ENCODE measurements at places on chromosomes 5 and 9.

DNA sequence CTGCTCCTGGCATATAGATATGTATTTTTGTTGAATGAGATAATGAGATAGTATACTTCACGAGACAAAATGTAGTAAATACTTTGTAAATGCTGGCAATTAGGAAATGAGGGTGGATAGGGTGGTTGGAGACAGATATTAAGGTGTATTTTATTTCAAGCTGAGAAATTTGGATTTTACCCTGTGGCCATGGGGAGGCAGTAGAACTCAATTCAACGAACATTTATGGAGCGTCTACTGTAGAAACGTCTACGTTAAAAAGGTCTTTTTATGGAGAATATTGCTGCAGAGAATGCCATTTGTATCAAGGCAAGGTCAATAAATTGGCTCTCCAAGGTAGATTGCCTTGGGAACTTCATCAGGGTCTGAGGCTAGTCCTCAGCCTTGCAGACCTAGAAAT is 21.5 kb upstream of the RALGPS1 start:
- DNase-seq, result no peak

DNA sequence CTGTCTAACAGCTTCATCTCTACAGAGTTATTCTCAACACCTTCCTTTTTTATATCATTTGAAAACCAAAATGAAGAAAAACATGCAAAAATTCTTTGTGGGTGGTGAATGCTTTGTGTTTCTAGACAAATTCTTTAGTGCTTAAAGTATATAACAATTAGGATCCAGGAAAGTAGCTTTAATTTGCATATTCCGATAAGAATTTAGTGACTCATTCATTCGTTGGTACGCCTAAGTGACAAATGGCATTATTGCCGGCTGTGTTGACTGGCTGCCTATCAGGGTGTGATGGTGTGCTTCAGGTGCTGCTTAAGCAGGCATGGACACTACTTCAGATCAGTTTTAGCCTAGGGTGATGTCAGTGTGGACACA is 35.2 kb downstream of the LMNB1 start:
- no peak for DNase-seq

DNA sequence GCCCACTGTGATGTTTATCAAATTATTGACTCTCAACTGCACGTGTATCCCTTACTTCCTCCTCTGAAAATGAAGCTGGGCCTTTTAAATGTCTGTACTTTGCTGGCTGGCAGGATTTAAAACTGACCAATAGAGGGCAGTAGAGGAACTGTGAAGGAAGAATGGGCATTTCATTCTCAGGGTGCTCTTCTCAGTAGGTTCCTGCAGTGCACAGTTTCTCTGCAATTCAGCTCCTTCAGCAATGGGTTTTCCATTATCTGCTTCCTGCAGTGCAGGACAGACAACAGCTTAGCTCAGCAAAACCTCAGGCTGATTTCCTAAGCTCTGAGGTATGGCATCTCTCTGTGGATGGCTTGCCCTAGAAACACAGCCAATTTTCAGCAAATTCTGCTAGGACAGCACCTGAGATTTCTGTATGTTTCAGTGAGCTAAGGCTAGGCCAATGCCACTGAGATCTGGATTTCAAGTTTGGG is 298.4 kb upstream of the PRDM9 start:
- no peak for DNase-seq

DNA sequence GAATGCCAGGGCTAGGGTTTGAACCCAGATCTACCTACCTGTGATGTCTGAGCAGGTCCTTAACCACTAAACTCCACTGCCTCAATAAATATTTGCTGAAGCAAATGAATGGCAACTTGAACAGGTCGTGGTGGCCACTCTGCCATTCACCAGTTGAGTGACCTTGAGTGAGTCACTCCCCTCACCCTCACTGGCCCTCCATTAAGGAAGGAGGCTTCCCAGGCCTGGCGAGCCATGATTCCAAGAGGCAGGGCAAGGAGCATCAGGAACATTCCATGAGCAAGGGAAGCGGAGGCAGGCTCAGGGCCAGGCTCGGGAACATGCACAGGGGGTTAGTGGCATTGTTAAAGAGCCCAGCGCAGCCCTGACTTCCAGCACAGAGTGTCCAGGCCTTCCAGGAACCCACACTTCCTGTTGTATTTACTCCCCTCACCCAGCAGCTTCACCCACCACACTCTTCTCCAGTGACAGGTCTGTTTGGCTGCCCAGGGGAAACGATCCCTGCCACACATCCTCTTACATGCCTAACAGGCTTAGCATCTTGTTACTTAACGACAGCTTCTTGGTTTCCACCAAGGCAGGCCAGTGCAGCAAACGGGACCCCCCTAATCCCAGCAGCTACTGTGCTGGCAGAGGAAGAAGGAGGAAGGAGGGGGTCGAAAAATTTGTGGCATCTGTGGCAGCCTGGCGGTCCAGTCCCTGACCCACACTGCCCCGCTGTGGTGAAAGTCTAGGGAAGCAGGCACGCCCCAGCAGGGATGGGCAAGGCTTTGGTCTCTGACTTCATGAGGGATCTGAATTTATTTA is 43.7 kb upstream of the TTC1 start:
- peak; percentile 50 for DNase-seq

GRCh38 chr9:78029551-78030295 is 1.9 kb downstream of the GNAQ start:
- DNase-seq, result no peak

GRCh38 chr9:138048184-138048583 is 170.6 kb downstream of the CACNA1B start:
- DNase-seq, result no peak

DNA sequence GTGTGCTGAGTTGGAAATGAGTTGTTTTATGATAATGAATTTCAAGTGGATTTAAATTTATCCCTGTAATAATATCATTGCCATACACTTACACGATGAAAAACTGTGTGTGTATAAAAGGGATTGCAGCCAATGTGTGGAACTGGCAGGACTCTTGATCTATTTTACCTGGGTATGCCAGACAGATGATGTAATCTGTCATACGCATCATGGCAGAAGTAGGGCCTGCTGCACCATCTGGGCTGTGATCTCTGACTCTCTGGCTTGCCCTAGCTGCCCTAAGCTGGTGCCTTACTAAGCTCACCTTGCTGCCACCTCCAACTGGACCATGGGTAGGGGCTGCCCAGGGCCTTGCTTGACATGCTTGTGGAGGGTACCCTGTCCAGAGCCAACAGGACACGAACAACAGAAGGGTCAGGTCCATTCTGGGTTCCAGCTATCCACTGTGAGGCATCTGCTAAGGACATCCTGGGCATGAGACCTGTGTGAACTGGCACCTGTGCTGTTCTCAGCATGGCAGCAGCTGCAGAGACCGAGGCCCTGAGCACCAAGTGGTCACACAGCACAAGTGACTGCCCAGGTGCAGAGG is 184.2 kb downstream of the FSTL4 start:
- no peak for DNase-seq

DNA sequence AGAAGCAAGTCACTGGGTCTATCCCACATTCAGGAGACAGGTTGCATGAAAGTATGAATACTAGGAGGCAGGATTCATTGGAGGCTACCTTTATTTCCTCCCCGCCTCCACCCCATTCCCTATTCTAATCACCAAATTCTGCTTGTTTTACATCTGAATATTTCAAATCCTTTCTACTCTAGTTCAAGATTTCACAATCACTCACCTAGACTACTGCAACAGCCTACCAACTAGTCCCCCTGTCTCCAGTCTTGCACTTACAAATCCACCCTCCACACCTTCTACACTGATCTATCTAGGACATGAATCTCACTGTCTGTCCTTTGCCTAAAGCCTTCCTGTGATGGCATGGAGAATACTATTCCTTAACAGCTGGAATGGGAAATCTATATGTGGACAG is 6.4 kb upstream of the KIF27 start:
- DNase-seq, result no peak

- DNase-seq, result no peak
Measured at GRCh38 chr5:167816354-167816753, 475.1 kb upstream of the WWC1 start.

DNA sequence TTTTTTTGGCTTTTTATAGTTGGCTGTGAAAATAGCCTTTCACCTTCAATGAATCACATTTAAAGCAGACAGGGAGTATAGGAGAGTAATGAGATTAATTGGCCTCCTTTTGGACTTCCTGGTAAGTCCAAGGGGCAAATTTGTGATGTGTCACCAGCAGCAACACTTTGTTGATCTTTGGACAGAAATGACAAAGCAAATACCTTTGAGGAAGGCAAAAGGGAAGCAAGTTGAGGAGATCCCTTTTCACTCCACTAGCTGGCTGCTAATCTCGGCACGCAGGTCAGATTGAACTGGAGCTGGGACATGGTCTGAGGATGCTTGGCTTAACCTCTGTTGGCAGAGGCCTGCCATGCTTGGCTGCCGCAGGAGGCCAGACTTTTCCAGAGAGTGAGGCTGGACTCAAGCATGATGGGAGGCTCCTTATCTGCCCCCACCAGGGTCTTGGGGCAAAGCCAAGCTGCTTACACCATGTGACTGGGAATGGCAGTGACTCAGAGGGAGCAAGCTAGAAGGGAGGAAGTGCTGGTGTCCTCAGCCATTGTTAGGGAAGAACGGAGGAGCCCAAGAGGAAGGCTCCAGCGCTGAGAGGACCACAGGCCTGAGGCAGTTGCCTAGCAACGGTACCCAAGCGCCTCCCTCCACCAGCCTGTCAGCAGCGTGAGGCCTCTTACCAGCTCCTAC is 174.5 kb upstream of the MAP1B start:
- peak; percentile 60 for DNase-seq

DNA sequence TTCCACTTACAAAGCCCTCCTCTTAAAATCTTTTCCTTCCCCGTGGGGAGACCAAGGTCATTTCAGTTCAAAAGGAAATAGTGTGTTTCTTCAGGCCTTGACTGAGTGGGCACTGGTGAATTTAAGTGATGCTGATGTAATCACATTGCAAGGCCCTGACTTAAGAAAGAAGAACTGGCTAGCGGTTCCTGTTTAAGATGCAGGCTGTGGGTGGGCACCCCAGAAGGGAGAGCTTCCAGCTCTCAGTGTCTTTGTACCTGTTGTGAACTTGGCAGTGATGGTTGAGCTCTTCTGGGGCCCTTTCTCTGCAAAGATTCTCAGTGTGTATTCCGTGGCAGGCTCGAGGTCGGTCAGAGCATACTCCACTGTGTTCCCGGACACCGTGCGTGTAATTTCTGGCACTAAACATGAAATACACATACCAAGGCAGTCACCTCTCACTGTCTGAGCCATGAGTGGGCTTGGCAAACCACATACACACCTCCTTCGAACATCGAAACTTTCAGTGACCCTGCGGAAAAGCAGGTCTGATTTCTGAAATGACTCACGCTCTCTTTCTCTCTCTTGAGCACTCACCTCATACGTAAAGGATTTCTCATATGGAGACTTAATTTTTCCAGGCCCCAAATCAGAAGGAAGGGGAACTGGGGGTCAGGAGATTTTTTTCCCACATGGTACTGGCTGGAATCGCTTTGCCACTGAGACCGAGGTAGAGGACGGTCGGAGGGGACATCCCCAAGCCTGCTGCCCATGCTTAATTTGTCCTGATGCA is 81.9 kb downstream of the TNC start:
- DNase-seq, result no peak

GRCh38 chr5:1523480-1523792 is 324 bp downstream of the LPCAT1 start:
- DNase-seq, result peak; percentile 18

GRCh38 chr9:100598641-100599145 is 20.8 kb downstream of the CAVIN4 start:
- peak; percentile 90 for DNase-seq

DNA sequence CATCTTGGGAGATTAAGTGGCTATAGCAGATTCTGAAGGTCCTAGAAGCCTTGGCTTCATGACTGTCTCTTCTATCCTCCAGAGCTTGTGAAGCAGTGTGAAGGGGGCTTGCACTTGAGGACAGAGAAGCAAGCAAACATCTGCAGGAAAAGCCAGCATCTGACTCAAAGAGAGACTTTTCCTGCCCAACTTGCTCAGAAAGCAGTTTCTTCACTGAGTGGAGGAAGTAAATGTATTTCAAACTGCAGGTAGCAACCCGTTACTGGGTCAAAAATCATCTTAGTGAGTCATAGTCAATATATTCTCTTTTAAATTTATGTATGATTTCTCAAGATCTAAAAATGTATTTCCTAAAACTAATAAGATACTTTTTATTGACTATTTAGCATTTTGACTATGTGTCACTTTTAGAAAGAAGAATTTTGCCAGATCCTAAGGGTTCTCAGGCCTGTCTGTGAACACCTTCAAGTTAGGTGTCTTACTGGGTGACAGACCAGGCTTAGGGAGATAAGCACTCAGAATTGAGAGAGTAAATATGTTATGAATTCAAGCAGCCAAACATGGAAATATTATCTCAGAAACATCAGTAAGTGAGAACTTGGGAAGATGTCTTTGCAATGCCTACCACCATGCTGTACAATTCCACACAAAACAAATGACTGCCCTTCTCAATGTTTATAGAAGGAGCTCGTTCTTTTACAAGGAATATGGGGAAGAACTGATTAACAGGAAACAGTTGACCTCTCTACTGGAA is 72.6 kb upstream of the DMAC1 start:
- DNase-seq, result no peak

DNA sequence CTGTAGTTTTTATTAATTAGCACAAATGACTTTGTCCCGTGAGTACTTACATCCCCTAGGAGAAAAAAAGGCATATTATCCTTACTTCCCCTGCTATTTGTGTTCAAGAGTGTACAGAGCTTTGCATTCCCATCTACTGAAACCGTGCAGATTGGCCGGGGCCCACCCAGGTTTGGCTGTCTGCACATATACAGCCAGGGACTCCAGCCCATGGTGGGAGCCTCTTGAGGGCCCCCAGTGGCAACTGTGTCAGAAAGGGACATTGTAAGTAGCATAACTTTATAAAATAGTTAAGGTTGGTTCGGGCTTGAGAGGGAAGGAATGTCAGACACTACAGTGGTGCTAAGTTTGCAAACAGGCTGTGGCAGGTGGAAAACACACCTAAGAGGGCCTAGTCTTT is 24.7 kb downstream of the PHF2 start:
- no peak for DNase-seq

GRCh38 chr5:177325868-177326381 is 14.2 kb upstream of the MXD3 start:
- DNase-seq, result no peak

- DNase-seq, result no peak
Measured at GRCh38 chr9:84862810-84863287, 193.3 kb downstream of the NTRK2 start.

DNA sequence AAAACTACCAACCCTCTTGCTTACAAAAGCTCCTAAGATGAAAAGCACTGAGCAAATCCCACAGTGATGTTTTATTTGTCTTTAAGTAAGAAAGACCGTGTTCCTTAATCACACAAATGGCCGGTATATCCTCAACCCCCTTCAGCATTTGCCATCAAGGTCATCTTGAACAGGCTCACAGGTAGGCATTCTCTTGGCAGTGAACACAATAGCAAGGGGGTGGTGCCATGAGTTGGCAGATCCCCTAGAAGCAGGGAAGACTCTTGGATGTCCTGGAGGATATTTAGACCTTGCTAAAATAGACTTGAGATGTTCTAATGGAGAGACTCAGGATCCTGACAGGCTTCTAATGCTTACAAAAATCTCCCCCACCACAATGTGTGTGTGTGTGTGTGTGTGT is 323.0 kb downstream of the SPOCK1 start:
- DNase-seq, result no peak

Data from transverse colon (tissue), 4 donors.